Activated CD8-positive, alpha-beta memory T cell treated with anti-CD3 and anti-CD28 coated beads for 1 hour (primary cell): ENCODE measurements at places on chromosomes 6 and 20.

DNA sequence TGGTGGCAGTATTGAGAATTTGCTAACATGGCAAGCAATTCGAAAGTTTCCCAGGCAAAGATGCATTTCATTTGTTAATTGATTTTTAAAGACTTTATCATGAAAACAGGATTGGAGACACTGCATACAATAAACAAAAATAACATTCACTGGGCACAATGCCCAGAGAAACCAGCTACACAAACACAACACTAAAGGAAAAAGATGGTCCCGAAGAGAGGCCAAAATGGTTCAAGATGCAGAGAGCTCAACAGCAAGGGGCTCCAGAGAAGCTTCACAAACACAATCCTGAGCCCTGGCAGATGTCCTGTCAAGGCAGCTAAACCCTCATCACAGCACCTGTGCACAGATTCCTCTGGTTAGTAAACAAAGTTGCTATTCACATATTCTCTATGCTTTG, 79.3 kb downstream of the INSM1 start:
- no peak for DNase-seq

- DNase-seq: no peak
Measured at GRCh38 chr6:75579951-75580350, 21.7 kb upstream of the SENP6 start.

DNA sequence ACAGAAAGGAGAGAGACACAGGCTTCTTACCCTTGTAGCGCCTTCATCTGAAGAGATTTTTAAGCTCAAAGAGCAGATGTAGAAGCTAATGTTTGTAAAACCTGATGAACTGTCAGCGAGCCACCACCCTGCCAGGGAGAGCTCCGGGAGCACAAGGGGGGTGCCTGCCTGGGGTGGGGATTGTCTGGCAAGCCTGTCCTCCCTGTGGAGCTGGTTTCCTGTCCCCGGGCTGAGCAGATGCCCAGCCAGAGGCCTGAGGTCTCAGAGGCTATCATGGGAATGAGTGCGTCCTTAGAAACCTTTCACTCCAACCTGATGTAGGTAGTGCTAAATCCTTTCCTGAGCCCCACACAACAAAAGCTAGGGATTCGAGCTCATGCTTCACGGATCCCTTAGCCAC, 41.9 kb upstream of the NR2E1 start:
- DNase-seq: no peak

- DNase-seq: no peak
Measured at GRCh38 chr6:142737368-142738034, 207.5 kb downstream of the HIVEP2 start.

DNA sequence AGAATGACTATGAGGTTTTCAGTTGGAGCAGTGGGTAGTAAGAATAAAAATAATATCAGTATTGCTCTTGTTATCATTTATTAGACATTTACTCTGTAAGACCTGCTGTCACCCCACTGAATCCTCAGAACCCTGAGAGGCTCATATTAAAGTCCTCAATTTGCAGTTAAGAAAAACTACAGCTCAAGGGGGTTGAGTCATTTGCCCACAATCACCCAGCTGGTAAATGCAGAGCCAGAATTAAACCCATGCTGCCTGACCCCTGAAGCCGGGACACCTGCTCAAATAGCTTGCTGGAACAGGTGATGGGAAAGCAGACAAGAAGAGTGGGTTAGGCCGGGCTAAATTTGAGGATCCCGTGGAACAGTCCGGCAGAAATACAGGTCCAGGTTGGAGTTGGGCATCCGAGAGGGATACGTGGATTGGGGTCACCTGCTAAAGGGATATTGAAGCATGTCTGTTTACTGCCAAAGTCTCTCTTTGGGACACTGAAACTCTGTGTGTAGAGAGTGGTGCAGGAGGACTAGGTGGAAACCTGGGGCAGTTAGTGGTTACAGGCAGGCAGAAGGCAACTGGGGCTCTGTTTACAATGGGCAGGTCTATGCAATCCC, 344.1 kb downstream of the CDC5L start:
- no peak for DNase-seq

DNA sequence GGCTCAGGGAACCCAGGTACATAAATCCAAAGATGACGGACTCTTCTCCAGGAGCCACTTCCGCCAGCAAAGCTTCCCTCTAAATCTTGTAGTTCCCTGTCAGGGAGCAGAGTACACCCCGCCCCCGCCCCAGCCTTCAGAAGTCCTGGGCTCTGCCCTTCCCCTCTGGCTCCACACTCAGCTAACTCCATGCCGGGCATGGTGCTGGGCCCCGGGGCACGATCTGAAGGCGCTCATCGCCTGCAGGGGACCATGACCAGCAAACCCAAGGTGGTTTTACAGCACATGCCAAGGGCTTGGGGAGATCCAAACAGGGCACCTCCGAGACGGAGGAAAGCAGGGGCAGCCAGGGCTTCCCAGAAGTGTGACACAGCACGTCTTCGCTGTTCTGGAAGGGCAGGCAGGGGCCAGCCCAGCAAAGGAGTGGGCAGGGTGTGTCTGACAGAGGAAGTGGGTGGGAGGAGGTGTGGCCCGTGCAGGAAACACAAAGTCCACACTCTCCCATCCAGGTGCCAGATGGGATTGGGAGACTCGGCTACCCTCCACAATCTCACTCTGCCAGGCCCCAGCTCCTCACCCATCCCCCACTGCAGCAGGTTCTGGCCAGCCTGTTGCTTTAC, 41.6 kb upstream of the SLC22A2 start:
- no peak for DNase-seq

GRCh38 chr20:63860325-63861051, 810 bp upstream of the ABHD16B start:
- DNase-seq: no peak

GRCh38 chr20:18191306-18191705, 53.6 kb downstream of the KAT14 start:
- no peak for DNase-seq

GRCh38 chr20:43183536-43184070, 6.1 kb downstream of the PTPRT start:
- DNase-seq: no peak

DNA sequence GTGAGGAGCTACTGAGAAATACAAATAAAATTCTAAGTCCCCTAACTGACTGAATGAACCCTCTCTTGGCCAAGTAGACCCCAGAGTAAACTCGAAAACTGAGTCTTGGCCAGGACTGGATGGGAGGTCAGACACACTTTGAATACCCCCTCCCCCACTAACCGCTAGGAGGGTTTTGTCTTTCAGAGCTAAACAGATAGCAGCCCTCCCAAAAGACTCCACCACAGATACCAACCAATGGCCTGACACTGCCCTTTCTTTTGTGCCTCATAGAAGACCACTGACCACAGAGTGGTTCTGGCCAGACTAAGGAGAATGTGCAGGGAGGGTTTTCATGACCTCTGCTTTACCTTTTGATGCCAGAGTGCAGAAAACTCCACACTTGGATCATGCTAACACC, 42.1 kb downstream of the SPACA1 start:
- DNase-seq: no peak

- DNase-seq: no peak
Measured at GRCh38 chr6:133241086-133241900, at the start of gene EYA4. EYA4 (plus strand) TSS chr6:133241357; CDS start chr6:133274781, 33,424 bp downstream.

GRCh38 chr20:59481067-59481466, 123.3 kb upstream of the PHACTR3 start:
- no peak for DNase-seq

DNA sequence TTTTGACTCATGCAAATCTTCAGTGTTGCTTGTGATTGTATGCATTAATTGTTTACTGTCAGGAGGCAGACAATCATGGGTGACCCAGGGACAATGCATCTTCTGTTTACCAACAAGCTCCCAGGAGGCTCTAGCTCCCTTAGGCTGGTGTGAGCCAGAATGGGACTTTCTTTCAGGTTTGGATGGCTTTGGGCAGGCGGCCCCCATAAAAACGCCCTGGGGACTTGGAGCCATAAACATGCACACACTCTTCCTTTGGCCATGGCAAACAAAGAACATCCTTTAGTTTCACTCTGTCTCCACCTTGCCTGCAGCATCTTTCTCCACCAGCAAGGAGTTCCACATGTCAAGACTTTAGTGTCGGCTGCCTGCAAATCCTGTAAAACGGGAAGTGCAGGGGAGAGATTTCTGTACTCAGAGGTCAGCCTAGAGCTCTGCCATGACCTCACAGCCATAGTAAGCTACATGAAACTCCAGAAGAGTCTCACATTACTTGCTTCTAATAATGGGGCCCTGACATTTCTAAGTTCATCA, 127.6 kb downstream of the MAP3K7 start:
- DNase-seq: no peak
